ENCODE measurements at places on chromosomes 1 and 21.

- no peak for DNase-seq
Measured at GRCh38 chr1:159827102-159827490, 423 bp downstream of the SLAMF8 start.

GRCh38 chr1:241503444-241503843, 16.1 kb downstream of the FH start:
- no peak for DNase-seq

- DNase-seq: no peak
Measured at GRCh38 chr21:46597896-46598343, 7.0 kb downstream of the S100B start.

GRCh38 chr1:177211231-177211630, 40.5 kb downstream of the BRINP2 start:
- DNase-seq: no peak

- DNase-seq: no peak
Measured at GRCh38 chr1:201050515-201051277, 27.2 kb upstream of the KIF21B start.

- DNase-seq: no peak
Measured at GRCh38 chr1:228377664-228378089, 29.0 kb downstream of the TRIM11 start.

- DNase-seq: no peak
Measured at GRCh38 chr1:108503062-108503733, 53.1 kb downstream of the NBPF6 start.

DNA sequence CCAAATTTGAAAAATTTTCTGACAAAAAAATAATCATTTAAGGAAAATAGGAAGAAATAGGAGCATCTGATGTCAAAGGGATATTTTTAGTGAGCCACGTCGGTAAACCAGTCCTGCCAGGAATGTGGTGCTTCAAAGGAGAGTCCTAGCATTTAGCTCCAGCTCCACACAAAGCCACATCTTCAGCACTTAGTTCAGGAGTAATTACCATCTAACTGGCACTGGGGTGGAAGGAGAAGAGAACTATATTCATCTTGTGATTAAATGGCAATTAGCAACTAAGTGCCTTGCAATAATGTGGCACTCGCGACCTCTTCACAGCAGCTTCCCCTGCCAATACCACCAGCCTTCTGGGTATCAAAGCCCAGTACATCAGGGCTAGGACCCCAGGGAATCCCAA, 409.1 kb downstream of the SETD4 start:
- DNase-seq: no peak

DNA sequence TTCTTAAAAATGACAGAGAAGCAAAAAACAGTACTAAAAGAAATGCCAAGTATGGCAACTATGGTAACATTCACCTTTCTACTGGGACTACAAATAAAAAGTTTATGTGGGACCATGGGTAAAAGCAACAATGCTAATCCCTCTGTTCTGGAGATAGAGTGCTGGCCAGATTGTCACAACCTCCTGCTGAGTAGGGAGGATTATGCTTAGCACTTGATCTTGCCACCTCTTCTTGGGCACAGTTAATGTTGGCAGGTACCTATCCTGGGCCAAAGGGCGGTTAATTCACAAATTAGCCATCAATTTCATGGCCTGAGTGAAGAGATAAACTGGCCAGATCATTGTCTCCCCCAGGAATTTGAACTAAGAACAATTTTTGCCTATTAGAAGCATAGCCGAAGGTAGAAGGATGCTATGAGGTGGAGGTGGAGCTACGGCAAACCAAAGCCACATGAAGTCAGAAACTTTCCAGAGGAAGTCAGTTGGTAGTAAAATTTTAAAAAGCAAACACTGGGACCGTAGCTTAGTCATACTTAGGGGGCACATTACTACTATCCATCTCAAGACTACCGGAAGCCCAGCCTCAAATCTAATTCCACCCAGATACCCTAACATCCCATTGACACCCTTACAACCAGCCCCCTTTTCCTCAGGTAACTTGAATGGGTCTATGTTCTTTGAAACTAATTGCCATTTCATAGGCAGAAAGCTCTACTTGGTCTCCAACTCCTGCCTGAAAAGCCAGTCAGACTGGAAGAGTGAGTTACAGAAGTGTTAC, 2.7 kb downstream of the SCYL3 start:
- DNase-seq: peak; percentile 36

GRCh38 chr1:72567521-72567920, 285.2 kb upstream of the NEGR1 start:
- DNase-seq: no peak

GRCh38 chr1:225474439-225474985, 46.7 kb upstream of the LBR start:
- no peak for DNase-seq

DNA sequence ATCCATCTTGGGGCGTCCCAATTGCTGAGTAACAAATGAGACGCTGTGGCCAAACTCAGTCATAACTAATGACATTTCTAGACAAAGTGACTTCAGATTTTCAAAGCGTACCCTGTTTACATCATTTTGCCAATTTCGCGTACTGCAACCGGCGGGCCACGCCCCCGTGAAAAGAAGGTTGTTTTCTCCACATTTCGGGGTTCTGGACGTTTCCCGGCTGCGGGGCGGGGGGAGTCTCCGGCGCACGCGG, 282 bp upstream of the SOD1 start:
- no peak for DNase-seq

DNA sequence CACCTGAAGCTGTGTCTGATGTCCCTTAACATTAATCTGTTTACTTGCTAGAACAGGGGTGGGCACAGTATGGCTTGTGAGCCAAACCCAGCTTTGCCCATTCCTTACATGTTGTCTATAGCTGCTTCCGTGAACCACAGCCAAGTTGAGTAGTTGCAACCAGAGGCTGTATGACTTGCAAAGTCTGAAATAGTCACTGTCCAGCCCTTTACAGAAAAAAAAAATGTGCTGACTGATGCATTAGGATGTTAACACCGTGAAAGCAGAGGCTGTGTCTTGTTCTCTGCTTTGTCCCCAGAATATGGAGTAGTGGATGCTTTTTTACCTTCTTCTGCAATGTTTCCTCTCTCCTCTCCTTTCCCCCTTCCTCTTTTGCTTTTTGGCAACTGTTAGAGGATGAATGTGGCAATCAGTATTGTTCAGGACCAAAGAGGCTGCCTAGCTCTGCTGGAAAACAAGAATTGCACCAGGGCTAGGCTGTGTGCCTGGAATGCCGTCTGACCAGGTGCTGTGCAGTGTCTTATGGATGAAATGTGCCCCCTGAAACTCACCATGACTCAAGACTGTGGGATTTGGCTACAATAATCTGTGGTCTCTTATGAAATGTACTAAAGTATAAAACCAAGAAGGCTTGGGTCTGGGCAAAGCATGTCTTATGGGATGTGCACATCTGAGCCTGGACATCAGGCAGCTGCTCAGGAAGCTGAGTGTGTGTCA, 79.6 kb upstream of the GCLM start:
- no peak for DNase-seq

GRCh38 chr1:94713472-94714141, 106.5 kb upstream of the SLC44A3 start:
- DNase-seq: no peak

DNA sequence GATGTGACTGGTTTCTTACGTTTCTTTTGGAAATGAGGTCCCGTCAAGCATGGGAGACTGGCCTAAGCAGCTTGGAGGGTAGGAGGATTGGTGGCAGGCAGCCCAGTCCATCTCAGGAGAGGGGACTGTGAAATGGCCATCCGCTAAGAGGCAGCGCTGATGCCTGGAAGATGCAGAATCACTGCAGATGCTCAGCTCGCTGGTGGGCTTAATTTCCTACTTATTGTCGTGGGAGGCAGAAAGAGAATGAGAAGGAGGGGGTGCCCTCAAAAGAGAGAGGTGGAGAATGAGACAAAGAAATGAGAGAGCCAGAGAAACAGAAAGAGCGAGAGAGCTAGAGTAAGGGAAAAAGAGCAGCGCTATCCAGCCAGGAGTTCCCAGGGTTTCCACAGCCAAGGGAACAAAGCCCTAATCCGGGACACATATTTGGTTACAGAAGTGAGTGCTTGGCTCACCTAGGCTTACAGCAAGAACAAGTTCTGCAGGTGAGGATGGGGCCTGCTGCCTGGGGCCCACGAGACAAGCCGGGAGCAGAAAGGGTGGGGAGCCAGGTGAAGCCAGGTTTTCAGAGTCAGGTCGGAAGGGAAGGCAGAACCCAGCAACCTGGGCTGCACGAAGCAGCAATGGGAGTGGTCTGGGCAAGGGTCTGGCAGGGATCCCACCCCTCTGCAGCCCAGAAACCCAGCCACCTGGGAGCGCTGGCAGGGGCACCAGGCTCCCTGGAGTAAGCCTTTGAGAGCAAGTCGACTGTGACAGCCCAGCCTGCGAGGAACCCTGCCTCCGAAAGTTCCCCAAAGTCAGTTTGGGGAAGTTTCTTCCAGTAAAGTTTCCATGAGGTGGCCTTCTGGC, 5.8 kb downstream of the ECE1 start:
- DNase-seq: no peak
